ENCODE measurements at places on chromosomes 13 and 19.

DNA sequence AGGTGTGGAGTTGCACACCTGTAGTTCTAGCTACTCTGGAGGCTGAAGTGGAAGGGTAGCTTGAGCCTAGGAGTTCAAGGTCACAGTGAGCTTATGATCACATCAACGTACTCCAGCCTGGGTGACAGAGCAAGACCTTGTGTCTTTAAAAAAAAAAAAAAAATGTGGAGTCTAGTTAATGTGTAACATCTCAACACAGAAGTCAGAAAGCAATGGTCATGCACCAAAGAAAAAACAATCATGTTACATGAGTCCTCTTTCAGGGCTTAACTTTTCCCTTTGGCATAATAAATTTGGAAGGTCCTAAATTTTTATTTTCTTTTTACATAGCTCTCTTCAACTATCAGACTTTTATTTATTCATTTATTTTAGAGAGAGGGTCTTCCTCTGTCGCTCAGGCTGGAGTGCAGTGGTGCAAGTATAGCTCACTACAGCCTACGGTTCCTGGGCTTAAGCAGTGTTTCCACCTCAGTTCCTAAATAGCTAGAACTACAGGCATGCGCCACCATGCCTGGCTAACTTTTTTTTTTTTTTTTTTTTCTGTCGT is 22.3 kb downstream of the SETDB2 start:
- no peak for DNase-seq

GRCh38 chr19:47353307-47353712 is 4.2 kb downstream of the DHX34 start:
- no peak for DNase-seq

DNA sequence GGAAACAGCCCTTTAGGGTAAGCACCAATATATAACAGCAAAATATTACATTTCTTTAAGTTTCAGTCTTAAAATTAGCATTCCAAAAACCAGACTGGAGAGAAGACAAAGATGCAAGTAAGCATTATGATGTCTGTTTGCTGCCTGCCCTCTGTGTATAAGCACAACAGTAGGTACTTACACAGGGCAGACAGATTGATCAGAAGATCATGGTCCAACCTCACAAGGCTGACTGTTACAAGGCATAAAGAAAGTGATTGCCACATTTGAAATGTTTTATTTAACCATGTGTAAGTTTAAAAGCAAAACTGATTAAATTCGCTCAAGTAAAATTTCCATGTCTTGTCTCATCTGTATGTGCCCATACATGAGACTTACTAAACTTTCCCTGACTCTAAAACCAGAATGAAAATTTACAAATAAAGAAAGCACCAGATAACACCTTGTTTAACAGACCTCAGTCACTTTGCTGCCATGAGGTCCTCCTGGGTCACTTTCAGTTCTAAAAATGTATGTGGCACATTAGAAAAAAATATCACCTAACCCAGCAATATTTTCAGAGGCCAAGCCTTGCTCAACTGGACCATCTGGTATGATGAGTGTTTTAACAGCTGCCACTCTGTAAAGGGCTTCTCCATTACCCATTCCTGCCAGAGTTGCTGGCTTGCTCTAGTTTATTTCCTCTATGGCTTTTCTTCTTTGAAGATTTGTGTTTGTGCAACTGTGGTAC is 297.0 kb downstream of the RBM26 start:
- DNase-seq, result no peak

- no peak for DNase-seq
Observed at GRCh38 chr19:29625186-29625651, 19.1 kb downstream of the POP4 start.

DNA sequence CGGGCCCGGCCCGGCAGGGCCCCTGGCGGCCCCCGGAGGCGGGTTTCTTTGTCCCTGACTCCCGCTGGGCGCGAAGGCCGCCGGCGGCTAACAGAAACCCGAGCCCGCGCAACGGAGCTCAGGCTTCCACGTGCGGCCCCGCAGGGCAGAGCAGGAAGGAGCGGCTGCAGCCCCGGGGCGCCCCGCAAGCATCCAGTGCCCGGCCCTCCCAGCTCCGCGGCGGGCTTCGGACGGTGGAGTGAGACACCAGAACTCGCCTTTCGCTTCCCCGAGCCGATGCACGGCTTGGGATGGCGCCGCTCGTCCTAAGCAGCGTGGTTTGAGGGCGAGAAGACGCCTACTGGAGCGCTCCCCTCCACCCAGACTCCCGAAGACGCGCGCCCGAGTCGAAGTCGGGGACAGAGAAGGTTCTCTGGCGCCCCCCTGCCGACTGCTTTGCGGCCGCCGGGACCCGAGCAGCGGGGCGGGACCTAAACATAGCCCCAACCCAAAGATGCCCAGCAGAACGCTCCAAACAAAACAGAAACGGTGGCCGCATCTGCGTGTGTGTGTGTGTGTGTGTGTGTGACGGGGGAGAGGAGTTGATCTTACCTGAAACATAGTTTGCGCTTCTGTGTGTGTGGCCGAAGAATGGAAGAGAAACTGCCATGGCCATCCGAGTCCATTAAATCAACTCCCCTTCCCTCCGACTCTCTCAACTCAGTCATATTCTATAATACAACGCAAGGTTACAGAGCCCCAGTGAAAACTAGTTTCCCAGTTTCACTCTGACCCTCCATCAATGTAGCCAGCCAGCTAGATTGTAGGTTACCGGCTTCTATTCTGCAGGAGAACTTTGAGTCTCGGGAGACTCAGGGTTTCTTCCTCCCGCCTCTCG is 629 bp upstream of the FGF9 start:
- DNase-seq, result peak; percentile 5

GRCh38 chr13:44448373-44448772 is 74.7 kb downstream of the SERP2 start:
- DNase-seq, result no peak

- DNase-seq, result no peak
Observed at GRCh38 chr19:5139583-5140325, 170.8 kb downstream of the KDM4B start.

DNA sequence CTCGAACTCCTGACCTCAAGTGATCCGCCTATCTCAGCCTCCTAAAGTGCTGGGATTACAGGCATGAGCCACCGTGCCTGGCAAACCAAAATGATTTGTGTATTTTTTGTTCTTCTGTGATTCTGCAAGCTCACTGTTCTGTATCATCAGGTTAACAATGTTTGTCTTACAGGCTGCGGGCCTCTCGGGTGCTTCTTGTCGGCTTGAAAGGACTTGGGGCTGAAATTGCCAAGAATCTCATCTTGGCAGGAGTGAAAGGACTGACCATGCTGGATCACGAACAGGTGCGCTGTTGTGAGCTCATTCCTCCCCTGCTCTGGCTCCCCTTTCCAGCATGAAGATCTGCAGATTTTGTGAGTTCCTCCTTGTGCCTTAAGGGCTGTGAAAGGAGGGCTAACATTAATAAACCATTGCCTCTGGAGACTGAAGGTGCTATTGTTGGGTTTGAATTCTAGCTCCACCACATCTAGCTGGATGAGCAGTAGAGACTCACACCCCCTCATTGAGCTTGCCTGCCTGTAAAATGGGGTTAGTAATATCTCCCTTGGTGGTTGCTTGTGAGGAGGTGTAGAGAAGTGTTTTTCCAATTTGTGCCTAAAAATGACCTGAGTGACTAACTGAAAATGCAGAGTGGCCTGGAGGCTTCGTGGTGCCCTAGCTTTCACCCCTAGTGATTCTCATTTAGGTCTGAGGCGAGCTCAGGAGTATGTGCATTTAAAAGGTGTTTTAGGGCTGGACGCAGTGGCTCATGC is 12.9 kb downstream of the SAE1 start:
- DNase-seq, result no peak

GRCh38 chr19:900043-900301 is 6.7 kb downstream of the RNU6-9 start:
- DNase-seq, result no peak
